GF-D8 (cell line): ENCODE measurements at places on chromosomes 5 and 9.

- no peak for DNase-seq
Measured at GRCh38 chr9:72872718-72873117, 80.1 kb downstream of the ALDH1A1 start.

- DNase-seq = no peak
Measured at GRCh38 chr5:126928041-126928440, 102.3 kb downstream of the MARCHF3 start.

DNA sequence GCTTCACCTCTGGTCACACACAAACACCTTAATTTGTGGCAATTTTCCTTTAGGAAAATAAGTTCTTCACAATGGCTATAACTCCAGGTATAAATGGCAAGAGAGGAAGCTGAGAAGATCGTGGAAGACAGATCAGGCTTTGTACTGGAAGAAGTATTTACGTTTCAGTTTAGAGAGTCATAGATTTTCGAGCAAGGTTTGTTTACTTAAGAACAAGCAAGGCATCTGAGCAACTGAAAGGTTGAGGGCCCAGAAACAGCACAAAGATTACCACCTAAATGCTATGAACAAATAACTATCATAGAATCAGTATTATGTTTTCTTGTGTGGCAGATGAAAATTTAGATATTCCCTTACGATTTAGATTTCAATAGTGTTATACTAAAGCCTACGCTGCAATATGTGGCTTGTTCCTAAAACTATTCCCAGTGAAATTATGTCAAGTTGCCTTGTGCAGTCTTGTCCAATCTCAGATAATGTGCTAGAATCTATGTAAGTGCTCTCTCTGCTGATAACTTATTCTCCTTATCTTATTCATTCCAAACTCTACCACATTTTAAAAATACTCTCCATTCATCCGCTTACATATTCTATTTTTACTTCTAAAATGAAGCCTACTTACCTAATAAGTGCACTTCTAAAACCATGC, 6.7 kb downstream of the SLCO4C1 start:
- DNase-seq = no peak

- no peak for DNase-seq
Measured at GRCh38 chr9:99565203-99565602, 256.5 kb upstream of the NR4A3 start.

- DNase-seq = no peak
Measured at GRCh38 chr9:84224246-84224645, 116.3 kb downstream of the SLC28A3 start.

- DNase-seq = no peak
Measured at GRCh38 chr5:143707806-143708205, 104.2 kb upstream of the HMHB1 start.

DNA sequence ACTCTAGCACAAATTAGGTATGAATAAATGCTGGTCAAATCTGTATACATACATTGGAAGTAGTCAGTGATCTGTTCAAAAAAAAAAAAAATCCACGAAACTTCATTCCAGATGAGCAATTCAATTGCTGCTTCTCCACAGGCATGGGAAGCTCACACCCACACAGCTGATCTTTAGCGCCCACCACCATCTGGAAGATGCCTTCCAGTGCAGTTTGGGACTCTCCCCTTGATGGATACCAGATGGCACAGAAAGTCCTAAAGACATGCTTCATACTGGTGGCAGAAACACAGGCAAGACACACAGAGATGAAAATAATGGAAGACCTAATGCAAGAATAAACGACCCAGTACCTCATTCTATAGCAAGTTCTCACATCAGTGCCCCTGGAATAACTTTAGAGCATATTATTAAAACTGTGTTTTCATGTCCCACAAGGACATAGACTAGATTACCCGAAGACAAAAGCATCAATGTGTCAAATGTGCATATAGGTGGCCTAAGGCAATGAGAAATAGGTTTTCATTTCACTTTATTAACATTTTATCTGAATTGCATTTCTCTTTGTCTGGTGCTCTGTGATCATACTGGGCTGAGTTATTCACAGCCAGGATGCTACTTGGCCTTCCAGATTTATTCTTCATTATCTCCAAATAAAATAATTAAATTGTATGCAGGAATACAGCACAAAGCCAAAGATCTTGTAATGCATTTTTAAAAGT, 135.4 kb upstream of the TAS2R1 start:
- no peak for DNase-seq

- no peak for DNase-seq
Measured at GRCh38 chr9:71812385-71812784, 44.1 kb upstream of the CEMIP2 start.

DNA sequence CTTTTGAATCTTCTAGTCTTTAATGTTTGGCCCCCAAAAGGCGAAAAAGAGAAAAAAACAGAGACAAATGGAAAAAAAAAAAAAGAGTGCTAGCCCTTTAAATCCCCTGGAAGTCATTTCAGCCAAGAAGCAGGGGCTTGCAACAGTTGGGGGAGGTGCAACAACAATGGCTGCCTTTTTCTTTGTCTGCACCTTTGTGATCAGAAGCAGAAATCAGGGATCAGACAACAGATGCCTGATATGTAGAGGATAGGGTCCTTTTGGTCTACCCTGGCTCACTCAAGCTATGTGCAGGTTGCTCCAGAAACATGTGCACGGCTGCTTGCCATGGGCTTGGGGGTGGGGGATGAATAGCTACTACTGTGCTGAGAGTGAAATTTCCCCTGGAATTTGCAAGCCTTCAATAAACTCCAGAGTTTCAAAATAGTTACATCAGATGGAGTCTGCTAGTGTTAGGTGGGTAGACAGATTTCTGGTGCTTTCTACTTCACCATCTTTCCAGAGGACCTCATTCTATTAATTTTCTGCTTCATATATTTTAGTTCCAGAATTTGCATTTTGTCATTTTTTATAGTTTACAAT, 150.9 kb downstream of the FGF18 start:
- DNase-seq = no peak

- no peak for DNase-seq
Measured at GRCh38 chr5:150419630-150420270, 7.0 kb upstream of the CD74 start.

- peak; percentile 12 for DNase-seq
Measured at GRCh38 chr9:96232539-96233241, 69.3 kb downstream of the HSD17B3 start.

DNA sequence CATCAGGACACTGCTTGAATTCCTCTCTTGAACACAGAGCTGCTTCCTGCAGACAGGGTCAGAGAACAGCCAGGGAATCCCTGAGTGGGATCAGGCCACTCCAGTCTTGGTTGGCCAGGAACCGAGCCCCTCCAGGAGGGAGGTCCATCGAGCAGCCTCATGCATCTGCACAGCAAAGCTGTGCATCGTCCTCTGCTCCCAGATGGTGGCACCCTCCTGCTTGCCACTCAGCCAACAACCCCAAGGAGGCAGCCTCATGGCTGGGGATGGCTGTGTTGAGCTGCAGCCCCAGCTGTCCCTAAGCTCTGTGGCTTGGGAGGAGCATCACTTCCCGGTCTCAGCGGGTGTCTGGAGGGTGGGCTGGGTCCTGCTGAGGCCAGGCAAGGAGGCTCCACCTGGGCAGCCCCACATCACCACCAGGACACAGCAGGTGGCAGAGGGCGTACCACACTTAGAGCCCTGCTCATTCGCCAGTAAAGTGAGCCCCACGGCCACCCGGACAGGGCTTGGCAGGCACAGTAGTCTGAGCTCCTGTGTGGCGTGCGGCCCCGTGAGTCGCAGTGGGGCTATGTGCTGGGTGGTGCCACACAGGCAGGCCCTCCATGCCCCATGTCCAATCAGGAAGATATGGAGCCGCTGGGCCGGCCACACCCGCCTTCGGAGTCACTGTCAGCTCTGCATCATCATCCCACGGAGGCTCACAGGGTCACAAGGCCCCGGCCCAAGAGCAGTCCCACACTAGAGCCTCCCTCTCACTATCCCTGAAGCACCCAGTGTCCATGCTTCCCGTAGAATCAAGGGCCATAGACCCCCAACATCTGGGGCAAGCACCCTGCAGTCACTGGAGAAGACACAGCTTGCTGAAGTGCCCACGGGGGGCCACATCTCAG, 11.9 kb downstream of the LPCAT1 start:
- no peak for DNase-seq

DNA sequence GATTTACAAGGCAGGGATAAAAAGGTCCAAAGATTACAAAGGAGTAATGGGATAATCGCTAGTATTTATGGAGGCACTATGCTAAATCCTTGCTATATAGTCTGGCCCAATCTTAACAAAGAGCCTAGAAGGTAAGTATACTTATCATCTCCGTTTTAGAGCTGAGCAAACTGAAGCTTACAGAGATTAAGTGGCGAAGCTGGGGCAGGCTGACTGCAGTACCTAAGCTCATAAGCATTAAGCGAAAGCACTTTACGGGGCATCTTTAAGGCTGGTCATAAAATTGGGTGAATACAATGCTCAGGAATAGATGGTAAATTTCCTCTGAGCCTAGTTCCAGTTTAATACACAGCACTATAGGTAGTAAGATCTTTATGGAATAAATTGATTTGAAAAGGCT, 30.0 kb upstream of the ZNF366 start:
- no peak for DNase-seq

- no peak for DNase-seq
Measured at GRCh38 chr5:110264661-110265060, 461.8 kb downstream of the TMEM232 start.

GRCh38 chr5:127517110-127517479, 345 bp upstream of the PRRC1 start:
- no peak for DNase-seq

DNA sequence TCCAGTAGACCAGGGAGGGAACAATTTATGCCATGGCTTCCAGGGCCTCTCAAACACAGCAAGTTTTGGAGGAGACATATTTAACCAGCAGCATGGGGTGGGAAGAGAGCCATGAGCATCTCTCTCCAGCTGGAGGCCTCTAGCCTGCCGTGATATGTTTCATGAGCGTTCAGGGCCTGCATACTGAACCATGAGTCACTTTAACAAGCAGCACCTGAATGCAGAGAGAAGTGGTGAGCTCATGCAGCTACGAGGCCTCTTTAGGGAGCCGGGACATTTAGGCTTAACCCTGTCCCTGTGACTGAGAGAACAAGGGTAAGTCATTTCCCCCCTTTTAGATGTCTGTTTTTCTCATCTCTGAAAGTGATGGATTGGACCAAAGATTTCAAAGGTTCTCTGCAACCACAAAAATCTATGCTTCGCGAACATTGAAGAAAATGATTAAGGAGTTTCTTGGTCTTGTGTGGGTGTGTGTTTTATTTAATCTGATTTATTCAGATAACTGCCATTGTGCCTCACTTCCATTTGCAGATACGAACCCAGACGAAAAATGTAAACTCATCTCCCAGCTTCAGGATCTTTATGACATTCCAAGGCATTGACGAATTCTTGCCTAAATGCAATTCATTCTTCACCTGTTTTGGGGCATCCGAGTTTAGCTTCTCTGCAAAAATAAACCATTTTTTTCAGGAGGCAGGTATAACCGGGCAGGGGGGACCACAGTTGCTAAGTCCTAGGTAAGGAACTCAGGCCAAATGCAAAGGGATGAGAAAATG, 157.0 kb downstream of the GABBR2 start:
- no peak for DNase-seq

- no peak for DNase-seq
Measured at GRCh38 chr5:38211354-38211710, 47.0 kb upstream of the EGFLAM start.

DNA sequence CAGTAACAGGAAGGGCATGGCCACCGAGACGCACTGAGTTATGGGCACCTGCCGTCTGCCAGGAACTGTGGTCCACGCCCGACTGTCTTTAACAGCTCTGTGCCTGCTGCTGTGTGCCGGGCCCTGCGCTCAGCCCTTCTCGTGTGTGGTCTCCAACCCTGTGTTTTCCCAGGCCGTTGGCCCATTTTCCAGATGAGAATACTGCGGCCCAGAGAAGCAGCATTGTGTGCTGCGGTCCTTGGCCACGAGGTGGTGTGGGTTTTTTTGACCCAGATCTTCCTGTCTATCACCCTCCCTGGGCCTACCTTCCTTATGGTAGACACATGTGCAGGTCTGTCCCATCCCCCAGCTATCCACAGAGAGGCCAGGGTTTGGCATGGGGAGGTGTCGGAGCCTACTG, 47.0 kb downstream of the RXRA start:
- DNase-seq = peak; percentile 69

GRCh38 chr9:95175523-95175922, 142.0 kb downstream of the FANCC start:
- no peak for DNase-seq

GRCh38 chr5:134451225-134451935, 39.7 kb upstream of the CDKN2AIPNL start:
- DNase-seq = no peak

DNA sequence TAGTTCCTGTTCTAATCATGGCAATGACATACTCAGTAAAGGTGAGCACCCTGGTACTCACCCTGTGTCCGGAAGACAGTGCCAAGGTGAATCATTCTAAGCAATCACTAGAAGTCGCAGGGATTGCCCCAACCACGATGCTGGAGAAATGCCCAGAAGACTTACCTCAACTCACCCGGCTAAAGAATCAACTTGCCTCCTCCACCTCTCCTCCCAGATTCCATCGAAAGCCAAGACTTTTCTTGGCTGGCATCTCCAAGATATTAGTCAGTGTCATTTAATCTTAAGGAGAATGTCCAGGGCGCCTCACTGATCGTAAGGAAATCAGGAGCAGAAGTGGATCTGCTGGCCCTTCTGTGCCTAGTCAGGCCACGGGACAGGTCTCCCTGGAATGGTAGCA, 204.9 kb downstream of the ERCC6L2 start:
- DNase-seq = no peak

DNA sequence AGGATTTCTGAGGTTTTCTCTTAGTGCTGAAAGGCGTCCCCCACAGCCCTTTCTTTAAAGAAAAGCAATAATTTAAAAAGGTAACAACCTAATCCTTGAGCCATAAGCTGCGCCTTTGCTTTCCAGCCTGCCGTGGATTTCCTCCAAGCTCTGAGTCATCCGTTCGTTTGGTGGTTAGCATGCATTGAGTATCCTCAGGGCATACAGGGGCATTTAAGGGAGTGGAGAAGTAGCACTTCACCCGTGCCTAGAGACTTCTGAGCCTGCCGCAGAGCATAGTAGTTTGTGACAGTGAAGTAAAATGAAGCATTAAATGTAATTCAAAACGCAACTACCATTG, 892 bp upstream of the TNC start:
- DNase-seq = no peak

- no peak for DNase-seq
Measured at GRCh38 chr5:142826093-142826492, 55.9 kb downstream of the ARHGAP26 start.

GRCh38 chr9:108113596-108113995, 624.0 kb upstream of the KLF4 start:
- no peak for DNase-seq

DNA sequence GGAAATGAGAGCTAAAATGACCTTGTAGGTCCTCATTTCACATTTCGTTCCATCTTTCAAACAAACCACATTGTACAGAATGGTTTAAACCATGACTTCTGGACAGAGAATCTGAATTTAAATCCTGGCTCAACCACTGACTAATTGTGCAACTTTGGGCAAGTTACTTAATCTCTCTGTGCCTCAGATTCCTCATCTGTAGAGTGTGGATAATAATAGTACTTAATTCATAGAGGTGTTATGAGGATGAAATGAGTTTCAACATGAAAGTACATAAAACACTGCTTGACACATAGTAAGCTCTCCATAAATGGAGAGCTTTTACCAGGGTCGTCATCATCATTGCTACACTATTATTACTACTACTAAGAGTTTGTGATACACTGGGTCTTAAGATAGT, 46.3 kb upstream of the FOXE1 start:
- DNase-seq = no peak
